T-helper 1 cell (primary cell): ENCODE measurements at places on chromosomes 7 and 10.

- DNase-seq, result no peak
Measured at GRCh38 chr10:323651-324293, 188.5 kb downstream of the ZMYND11 start.

DNA sequence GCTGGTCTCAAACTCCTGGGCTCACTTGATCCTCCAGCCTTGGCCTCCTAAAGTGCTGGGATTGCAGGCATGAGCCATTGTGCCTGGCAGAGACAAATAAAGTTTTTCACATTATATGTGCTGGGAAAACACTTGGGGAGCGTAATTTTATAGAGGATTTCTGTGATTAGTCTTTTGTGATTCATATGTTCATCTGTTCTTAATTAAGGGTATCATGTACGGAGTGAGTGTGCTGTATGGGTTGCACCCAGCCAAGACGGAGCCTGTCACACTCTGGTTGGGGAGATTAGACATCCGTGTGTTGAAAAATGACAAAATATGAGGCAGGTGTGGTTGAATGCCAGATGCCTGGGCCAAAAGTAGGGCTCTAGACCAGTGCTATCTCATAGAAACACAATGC is 10.3 kb downstream of the ADRB1 start:
- DNase-seq, result no peak

GRCh38 chr10:22174442-22174841 is 43.4 kb downstream of the EBLN1 start:
- DNase-seq, result no peak

DNA sequence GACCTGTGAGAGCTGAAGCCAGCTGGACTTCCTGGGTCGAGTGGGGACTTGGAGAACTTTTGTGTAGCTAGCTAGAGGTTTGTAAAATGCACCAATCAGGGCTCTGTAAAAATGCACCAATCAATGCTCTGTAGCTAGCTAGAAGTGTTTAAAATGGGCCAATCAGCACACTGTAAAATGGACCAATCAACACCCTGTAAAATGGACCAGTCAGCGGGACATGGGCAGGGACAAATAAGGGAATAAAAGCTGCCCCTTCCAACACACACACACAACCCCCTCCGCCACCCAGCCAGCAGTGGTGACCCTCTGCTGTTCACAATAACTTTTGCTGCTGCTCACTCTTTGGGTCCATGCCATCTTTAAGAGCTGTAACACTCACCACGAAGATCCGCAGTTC is 7.1 kb downstream of the ZNF511 start:
- no peak for DNase-seq

DNA sequence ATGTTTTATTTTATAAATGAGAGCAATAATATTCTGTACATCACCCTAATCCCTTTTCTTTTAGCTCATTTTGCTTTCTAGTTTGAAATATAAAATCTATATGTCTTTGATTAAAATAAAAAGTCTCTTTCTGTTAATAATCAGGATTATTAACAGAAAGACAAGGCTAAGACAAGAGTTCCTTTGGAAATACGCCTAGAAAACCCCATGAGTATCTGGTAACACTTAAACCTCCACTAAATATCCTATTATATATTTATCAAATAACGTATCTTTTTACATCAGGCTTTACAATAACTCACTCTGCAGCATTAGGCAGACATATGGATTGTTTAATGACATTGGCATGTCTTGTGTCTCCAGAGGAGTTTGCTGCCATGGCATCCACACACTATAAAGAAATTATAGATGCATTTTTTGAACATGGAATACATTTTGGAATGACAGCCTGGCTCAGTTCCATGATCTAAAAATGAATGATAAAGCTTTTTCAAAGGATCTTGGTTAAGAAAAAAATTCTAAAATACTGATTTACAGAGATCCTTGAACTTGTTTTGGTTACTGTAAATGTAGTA is 98.7 kb downstream of the TMEM26 start:
- DNase-seq, result no peak

- no peak for DNase-seq
Measured at GRCh38 chr7:99824091-99824490, 3.7 kb upstream of the CYP3A43 start.

GRCh38 chr10:85175635-85176034 is 847.2 kb downstream of the CCSER2 start:
- no peak for DNase-seq

DNA sequence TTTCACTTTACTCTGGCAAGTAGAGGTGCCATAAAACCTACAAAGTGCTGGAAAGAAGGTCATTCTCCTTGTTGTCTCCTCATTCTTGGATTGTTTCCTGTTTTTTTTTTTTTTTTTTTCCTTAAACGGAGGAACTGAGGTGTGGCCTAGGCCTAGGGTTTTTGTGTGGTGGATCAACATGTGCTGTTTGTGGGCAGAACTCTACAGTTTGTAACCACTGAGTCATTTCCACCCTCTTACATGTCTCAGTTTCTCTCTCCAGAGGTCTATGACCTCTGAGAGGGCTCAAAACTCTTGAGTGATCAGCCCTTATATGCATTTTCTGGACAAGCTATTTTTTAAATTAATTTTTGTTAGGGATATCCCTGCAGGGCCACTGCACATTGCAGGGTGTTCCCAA is 296.0 kb downstream of the PPP1R3A start:
- DNase-seq, result no peak

GRCh38 chr10:47181052-47181849 is 118.7 kb upstream of the GDF10 start:
- no peak for DNase-seq

DNA sequence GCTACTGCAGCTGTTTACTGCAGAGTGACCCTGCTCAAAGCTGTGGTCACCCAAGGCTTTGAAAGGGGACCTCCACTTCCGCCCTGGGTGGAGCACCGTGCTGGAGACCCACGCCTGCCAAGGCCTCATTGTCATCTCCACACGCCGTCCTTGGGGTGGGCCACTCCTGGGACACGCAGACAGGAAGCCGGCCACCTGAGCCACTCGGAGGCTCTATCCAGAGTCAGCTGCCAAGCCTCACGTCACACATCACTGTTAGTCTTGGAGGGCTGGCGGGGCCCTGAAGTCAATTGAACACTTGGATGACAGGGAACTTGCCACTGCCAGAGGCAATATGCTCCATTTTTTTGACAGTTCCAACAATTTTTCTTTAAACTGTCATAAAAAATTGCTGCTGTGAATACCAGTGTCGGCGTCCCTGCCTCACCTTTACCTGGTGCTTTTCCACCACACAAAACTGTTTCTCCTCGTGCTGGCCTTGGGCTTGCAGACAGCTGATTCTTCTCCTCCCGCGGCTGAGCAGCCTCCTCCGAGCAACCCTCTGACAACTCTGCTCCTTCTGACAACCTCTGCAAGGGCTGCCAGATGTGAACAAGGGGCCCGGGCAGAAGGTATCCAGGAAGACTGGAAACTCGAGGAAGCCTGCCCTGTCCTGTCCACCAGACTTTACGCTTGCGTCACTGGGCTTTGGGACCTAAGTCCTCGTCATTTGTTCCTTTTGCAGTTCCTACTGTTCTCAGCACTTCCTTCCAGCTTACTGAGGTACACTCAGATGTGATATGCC is 81.9 kb downstream of the EGFR start:
- no peak for DNase-seq

- DNase-seq, result no peak
Measured at GRCh38 chr7:97116308-97116707, 1.2 kb upstream of the SDHAF3 start.

DNA sequence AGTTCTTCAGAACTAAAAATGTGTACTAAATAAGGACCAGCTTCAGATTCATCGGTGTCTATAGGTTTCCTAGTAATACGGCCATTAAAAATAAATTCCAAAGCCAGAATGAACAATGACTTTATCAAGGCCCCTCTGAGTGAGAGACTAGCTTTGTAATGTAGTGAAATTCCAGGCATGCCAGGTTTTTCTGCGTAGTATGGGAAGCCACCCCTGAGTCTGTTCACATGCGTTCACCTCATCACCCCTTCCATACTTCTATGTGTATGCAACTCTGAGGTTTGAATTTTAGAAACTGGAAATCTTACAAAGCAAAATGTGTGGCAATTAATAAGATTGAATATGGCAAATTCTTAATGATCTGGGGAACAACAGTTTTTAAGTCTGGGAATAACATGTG is 24.5 kb downstream of the RNF32 start:
- no peak for DNase-seq

DNA sequence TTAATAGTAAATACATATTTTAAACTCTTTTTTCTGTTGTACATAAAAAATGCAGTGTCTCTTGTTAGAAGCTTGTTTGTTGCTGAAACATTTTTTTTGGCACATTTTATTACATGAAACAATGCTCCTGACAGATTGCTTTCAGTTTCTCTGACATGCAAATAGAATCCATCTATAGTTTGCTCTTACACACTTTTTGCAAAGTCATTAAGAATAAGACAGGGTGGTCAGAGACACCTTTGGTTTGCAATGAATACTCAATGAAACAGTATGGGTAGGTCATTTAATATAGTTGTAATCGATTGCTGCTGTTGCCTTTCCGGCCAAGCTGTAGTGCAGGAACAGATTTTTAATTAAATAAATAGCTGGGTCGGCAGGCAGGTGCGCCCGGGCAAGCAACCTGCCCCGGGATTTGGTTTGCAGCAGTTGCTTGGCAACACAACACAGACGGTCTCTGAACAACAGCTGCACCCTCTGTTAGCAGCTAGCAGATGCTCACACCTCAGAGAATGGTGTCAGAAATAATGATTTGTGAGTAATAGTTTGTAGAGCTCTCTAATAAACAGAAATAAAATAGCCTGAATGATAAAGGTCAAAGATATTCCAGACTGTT is 115.7 kb upstream of the CACNA2D1 start:
- DNase-seq, result no peak

GRCh38 chr10:34886906-34887642 is 72.0 kb upstream of the PARD3 start:
- no peak for DNase-seq

DNA sequence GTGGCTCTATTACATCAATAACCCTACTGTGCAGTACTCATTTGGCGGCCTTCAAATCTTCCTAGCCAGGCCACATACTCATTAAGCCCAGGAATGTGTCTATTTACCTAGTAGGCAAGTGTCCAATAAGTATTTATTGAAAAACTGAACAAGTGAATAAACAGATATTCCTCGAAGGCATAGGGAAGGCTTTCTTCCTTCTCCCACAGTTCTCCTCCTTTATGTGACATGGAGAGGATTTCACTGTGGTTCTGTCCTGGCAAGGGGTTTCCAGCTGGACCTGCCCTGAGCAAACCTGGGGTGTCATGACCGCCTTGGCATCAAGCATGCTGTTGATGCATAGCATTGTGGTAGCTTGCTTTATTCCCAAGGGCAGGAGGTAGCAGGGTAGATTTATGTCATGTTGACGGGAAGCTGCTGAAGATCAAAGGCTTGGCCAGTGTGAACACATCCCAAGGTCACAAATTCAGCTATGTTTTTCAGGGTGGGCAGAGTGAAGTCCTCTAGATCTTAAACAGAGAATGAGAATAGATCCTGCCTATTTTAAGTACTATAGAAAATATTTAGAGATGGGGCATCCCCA is 195.1 kb downstream of the INHBA start:
- no peak for DNase-seq

DNA sequence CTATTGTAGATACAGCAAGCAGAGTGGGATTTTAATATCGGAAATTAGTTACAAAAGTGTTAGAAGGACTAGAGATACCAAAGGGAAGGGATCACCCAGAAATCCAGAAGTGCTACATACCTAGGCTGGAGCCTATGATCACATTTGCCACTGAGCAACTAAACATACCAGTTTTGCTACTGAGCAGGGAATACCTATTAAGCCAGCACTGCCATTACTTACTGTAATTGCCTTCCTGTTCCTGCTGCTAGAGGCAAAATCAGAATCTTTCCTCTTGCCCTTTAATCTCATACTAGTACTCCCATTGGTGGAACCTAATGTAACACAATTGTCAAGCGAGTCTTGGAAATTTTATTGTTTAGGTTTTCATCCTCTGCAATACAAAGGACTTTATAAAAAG is 121.7 kb downstream of the ATRNL1 start:
- DNase-seq, result no peak

DNA sequence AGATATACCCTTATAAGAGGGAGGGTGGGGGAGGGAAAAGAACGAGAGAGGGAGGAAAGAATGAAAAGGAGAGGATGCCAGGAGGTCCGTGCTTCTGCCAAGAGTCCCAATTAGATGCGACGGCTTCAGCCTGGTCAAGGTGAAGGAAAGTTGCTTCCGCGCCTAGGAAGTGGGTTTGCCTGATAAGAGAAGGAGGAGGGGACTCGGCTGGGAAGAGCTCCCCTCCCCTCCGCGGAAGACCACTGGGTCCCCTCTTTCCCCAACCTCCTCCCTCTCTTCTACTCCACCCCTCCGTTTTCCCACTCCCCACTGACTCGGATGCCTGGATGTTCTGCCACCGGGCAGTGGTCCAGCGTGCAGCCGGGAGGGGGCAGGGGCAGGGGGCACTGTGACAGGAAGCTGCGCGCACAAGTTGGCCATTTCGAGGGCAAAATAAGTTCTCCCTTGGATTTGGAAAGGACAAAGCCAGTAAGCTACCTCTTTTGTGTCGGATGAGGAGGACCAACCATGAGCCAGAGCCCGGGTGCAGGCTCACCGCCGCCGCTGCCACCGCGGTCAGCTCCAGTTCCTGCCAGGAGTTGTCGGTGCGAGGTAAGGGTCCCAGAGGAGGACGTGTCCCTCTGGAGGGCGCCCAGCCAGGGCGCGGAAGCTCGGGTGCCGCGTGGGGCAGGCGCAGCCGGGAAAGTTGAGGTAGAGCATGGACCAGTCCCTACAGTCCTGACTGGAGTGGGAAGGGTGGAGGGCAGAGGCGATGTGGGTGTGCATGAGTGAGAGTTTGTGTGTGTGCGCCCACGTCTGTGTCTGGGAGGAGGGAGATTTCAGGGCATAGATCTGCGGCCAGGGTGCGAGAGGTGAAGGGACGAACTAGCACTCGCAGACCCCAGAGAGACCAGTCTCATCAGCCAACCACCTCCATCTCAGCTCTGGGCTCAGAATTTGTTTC is 844 bp downstream of the GRM3 start:
- DNase-seq, result no peak

GRCh38 chr7:157500171-157500960 is 163.6 kb downstream of the DNAJB6 start:
- no peak for DNase-seq

GRCh38 chr10:81152656-81153055 is 615.0 kb downstream of the SH2D4B start:
- no peak for DNase-seq

DNA sequence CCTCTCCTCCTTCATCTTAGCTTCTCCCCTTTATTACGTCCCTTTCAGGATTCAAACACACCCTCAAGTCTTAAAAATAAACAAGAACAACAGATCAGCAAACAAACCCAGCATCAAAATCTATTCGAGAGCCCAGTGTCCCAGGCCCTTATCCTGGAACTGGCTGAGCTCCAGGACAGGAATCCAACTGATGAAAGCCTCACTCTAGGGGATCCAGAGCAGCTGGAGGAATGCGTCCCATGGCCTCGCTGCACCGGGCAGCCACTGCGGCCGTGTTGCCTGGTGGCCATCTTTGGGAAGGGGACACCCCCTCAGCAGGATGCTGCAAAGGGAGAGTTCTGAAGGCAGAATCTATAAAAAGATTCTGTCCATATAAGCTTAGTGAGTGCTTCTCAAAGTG is 156.5 kb upstream of the BMPER start:
- no peak for DNase-seq

DNA sequence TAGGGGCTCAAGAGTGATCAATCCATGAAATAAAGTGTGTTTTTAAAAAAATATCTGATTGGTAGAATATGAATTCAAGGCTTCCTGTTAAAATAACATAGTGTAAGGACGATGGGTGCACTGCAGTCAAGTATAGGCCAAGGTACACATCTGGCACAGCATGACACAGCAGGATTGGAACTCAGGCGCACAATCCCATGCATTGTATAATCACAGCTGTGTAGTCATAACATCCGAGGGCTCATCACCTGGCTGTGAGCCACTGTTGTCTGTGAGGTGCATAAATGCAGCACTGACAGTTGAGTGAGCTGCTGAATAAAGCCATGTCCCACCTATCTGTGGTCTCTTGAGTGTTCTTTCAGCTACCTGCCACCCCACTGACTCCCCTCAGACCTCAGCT is 142.3 kb upstream of the HPS1 start:
- no peak for DNase-seq
